ENCODE measurements at places on chromosomes 2 and 18. TPM values are rescaled to one million over a fixed set of nuclear protein-coding genes. Genes with fewer than 3 reads are reported as not detected.

The AGFG1 gene
- polyA plus RNA-seq, result 79.2 TPM

The ONECUT2 gene
- 0.14 TPM for polyA plus RNA-seq

The LRRC30 gene
- polyA plus RNA-seq, result 0.56 TPM

The SATB2 gene
- 17.2 TPM for polyA plus RNA-seq

The LRPPRC gene
- 122 TPM for polyA plus RNA-seq

The FAM161A gene
- polyA plus RNA-seq, result 16.5 TPM

The PSMA8 gene
- not detected for polyA plus RNA-seq

The CPLX4 gene
- 0.06 TPM for polyA plus RNA-seq

The ABCB11 gene
- 0.15 TPM for polyA plus RNA-seq

The KCNK3 gene
- polyA plus RNA-seq, result 1.3 TPM

The CCDC74B gene
- polyA plus RNA-seq, result 14.1 TPM

The CDH2 gene
- polyA plus RNA-seq, result 80.9 TPM

The RBM44 gene
- polyA plus RNA-seq, result 0.70 TPM

The MC4R gene
- polyA plus RNA-seq, result 0.09 TPM

The LINC00305 gene
- polyA plus RNA-seq, result 3.3 TPM

The STARD6 gene
- polyA plus RNA-seq, result 0.82 TPM

The SERPINB11 gene
- not detected for polyA plus RNA-seq

The GALNT3 gene
- polyA plus RNA-seq, result 20.7 TPM

The GATA6 gene
- 9.9 TPM for polyA plus RNA-seq

The PSTPIP2 gene
- 11.7 TPM for polyA plus RNA-seq

The IL36RN gene
- polyA plus RNA-seq, result not detected

The PTH2R gene
- 55.1 TPM for polyA plus RNA-seq

The ANKAR gene
- 7.0 TPM for polyA plus RNA-seq

The NEUROD1 gene
- polyA plus RNA-seq, result not detected

The AKAIN1 gene
- polyA plus RNA-seq, result not detected

The PDE6D gene
- 24.3 TPM for polyA plus RNA-seq

The SPHKAP gene
- polyA plus RNA-seq, result 4.1 TPM

The TMEM150A gene
- polyA plus RNA-seq, result 44.8 TPM

The HAUS1 gene
- 43.3 TPM for polyA plus RNA-seq

The APLF gene
- 3.4 TPM for polyA plus RNA-seq

The RAD51AP2 gene
- polyA plus RNA-seq, result 0.17 TPM

The EVA1A gene
- 16.0 TPM for polyA plus RNA-seq

The ZNF2 gene
- polyA plus RNA-seq, result 8.6 TPM

The NMUR1 gene
- polyA plus RNA-seq, result 0.42 TPM

The FRZB gene
- 10.6 TPM for polyA plus RNA-seq
